ENCODE measurements at places on chromosomes 6 and 20.

DNA sequence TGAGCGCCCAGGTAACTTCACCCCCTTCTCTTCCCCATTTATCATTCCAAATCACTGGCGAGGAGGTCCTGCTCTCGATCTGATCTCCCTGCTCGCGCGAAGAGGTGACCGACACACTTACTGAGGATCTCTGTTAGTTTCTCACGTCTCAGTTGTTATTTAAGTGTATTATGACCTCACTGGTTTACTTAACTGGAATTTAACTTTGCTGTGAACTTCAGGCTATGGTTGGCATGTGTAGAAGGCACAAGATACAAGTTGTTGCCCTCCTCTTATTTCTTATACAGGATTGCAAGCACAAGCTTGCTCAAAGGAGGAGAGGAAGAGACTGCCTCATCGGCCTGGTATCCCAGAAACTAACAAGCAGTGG, 1.2 kb downstream of the RNF217 start:
- no peak for DNase-seq

DNA sequence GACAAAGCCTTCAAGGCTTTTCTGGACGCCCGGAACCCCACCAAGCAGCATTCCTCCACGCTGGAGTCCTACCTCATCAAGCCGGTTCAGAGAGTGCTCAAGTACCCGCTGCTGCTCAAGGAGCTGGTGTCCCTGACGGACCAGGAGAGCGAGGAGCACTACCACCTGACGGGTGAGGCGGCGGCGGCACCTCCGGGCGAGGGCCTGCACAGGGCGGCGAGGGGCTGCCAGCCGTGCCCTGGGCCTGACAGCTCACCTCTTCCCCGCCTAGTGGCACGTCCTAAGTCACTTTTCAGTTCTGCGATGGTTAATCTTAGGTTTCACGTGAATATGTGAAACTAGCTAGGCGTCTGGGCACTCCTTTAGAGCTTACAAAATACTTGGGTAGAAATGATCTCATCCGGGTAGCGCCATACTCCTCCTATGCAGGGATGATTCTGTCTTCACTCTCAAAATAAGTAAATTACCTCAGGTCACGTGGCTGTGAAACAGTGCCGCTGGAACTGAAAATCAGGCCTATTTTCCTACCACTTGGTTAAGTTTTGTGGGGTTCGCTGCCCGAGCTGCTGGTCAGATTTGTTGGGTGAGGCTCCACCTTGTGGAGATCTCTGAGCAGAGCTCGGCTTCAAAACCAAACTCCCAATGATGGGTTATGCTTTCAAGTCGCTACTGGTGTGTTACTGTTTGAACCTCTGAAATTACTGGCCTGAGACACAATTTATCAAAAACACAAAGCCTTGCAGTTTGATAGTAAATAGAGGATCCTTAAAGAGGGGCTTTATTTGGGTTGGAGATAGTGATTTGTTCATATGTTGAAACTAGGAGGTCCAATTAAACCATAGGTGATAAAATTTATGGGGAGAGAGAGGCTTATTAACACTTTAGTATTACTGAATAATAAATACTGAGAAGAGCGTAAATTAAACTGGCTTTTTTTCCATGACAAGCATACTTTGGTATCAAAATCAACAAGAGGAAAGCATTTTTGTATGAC, 15.5 kb upstream of the CLDN20 start:
- no peak for DNase-seq

- no peak for DNase-seq
Observed at GRCh38 chr6:105781915-105782314, 304.2 kb upstream of the PRDM1 start.

GRCh38 chr6:167148021-167148420, 9.8 kb downstream of the GPR31 start:
- no peak for DNase-seq
